Ureter (tissue), 1 donor: ENCODE measurements at places on chromosomes 7 and 10.

GRCh38 chr10:60042914-60043313, 136.6 kb upstream of the CCDC6 start:
- no peak for DNase-seq

GRCh38 chr10:52871191-52871843, 98.7 kb upstream of the MBL2 start:
- DNase-seq, result no peak

- no peak for DNase-seq
These were observed at the start of gene FERD3L for GRCh38 chr7:19144661-19145433. Gene FERD3L, minus strand, starts transcription at chr7:19145421. Its CDS starts 59 bp downstream, at chr7:19145362.

DNA sequence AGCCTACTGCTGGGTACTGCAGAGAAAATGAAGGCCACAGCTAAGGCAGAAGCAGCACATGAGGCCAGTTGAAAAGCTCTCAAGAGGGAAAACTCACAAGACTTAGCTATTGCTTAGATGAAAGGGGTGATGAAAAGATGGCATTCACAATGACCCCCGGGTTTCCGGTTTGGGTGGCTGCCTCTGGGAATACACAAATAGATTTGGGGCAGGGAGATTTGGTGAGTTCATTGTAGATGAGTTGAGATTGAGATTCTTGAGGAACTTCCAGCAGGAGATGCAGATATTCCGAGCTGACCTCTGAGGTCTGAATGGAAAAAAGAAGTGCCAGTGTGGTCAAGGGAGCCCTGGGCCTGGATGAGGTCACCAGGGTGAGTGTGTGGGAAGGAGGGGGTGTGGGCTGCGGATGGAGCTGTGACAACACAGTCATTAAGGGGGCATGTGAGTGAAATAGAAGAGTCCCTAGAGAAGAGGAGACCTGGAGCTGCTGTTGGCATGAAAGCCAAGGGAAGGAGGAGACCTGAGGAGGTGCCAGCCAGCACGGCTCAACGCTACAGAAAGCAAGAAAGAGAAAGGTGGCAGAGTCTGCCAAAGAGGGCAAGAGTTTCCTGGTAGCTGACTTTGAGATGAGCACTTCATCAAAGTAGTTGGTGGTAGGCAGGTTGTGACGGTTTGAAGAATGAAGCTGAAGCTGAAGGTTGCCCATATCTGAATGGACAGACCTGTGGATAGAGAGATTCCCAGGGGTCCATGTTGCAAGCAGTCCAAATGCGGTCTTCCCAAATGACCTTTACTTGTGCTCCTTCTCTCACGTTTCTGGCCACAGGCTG, 43.7 kb downstream of the HIF1AN start:
- DNase-seq, result no peak

- no peak for DNase-seq
These were observed 55.5 kb upstream of the CABCOCO1 start for GRCh38 chr10:61606959-61607907.

DNA sequence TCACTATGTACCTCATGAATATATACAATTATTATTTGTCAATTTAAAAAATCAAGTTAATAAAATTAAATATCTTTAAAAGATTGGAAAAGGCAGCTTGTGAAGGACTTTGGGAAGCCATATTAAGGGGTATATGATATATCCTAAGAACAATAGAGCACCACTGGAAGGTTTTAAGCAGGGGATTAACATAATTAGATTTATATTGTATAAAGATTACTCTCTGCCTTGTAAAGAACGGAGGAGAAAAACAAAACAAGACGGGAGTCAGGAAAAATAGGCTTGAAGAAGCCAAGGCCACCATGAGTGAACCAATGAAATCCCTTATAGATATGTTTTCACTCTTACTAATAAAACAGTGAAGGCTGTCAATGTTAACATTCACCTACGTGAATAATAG, 11.1 kb upstream of the CNNM1 start:
- no peak for DNase-seq

- no peak for DNase-seq
These were observed 81.8 kb downstream of the SGMS1 start for GRCh38 chr10:50541921-50542320.

DNA sequence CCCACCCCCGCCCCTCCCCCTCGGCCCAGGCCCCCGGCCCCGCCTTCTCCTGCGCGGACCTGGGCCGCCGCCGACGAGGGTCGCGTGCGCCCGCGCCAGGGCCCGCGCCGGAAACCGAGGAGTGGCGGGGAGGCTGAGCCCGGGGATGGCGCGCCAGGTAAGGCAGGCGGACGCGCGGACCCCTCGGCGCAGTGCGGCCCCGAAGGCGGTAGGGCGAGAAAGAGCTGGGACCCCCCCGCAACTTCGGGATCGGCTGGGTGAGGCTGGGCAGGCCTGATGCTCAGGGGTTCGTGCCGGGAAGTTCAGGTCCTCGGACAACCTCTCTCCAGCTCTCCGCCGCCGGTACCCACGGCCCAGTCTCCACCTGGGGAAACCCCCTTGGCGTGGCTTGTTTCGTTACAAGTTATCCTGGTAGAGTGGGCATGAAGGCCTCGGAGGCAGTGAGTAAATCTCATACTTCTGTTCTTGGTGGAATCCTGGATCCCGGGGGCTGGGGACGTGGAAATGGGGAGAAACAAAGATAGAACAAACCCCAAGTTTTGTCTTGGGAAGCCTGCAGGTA, 58.4 kb downstream of the ZNF467 start:
- no peak for DNase-seq
